ENCODE measurements at places on chromosomes 6 and 20.

DNA sequence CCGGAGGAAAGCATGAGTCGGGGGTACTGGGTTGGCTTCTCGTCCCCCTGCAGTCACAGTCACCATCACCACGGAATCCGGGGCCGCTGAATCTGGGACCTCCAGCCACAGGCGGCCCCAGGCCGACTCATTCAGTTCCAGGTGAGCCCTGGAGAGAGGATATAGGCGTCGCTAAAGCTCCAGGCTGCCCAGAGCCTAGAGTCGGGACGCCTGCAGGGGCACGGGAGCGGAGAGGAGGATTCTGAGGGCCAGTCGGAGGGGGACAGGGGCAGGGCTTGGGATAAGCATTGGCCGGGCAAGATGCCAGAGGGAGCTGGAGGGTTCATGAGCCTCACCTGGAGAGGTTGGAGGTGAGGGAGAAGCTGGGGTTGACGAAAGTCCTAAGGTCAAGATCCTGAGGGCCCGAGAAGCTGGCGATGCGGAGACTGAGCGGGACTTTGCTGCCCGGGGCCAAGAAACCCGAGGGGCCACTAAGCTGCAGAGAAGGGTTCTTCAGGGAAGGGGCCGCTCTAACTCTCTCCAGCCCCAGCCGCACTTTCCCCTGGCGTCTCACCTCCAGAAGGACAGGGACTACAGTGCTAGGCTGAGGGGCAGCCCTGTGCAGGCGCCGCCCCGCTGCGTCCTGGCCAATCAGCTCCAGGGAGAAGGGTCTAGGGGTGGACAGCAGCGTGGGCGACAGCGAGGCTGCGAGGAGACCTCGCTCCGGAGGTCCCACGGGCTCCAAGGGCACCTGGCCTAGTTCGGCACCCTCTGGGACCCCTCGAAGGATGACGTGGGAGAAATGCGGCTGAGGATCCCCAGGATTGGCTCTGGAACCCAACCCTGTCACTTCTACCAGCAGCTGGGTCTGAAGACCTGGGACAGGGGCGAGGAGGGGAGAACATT is 3.7 kb downstream of the SAPCD1 start:
- no peak for DNase-seq

DNA sequence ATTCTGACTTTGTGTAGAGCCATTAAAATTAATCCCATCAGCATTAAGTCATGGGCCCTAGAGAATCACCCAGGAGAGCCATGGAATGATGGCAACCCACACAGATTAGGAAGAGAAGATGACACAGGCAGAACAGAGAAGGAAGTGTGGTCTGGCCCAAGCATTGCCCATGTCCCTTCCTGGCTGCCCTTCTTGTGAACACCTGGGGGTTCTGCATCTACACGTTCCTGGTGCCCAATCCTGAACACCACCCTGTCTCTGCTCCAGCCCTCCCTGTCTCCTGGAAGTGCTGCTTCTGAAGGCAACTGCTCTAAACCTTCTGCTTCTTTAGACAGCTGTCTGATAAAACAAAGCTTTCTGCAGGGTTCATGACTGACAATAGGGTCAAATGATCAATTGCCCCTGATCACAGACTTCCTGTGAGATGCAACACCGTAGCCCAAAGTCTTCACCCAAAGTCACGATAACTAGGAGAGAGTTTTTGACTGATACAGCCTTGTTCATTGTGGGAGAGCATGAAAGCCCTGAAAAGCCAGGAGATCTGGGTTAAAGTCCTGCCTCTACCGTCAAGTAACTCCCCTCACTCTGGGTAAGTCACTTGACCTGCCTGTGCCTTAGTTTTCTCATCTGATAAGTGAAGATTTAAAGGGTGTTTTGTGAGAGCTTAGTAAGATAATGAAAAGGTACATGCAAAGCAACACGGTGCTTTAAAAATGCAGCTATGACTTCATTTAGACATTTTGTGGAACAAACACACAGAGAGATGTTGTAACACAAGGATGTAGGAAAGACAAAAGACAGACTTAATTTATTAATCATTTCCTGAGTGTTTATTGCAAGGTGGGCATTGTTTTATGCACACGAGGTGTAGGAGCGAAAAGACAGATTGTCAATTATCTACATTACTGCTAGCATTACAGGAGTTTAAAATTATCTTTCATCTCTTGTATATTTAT is 291.2 kb upstream of the STXBP5 start:
- DNase-seq = no peak

DNA sequence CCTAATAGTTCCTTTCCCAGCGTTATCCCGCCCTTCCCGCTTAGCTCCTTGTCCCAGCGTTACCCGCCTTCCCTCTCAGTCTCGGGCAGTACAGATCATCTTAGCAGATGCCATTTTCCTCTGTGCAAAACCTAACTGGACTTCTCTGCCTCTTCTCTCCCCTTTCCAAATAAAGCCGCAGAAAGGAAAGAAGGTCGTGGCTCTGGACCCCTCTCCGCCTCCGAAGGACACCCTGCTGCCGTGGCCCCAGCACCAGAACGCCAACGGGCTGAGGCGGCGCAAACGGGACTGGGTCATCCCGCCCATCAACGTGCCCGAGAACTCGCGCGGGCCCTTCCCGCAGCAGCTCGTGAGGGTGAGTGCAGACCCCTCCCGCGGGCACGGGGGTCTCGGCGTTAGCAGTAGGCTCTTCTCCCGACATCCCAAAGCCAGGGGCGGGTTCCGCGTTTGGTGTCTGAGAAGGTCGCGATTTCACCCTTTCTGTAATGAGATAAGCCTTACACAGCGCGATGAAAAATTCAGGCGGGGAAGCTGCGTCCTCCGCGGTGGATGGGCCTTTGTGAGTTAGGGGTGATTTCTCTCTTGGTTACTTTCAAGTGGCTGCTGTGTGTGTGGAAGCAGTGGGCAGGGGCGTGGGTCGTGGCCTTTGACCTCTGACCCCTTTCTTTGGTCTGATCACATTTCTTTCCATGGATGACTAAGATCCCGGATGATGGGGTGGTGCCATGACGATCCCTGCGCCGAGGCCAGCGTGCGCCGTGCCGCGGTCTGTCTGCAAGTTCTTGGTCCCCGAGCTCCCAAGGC is 292.7 kb downstream of the TAF4 start:
- DNase-seq = no peak

DNA sequence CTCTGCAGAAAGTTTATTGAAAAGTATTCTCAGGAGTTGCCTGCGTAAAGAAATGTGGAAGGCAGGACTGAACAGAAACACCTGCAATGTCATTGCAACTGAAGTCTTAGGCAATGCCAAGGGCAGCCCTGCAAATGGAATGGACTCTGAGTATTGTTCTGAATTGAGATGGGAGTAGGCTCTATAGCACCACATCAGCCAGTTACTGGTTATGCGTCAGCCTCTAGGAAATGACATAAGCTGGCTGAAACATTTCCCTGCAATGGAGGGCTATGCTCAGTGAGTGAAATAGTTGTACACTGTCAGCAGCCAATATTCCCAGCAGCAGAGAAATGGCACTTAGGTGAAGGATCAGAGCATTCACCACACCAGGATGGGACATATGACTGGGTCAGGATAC is 13.8 kb upstream of the GJE1 start:
- DNase-seq = no peak

- DNase-seq = no peak
Measured at GRCh38 chr6:133637874-133638273, 251.0 kb upstream of the TCF21 start.

- DNase-seq = no peak
Measured at GRCh38 chr6:167755461-167755860, 71.2 kb upstream of the AFDN start.

- DNase-seq = no peak
Measured at GRCh38 chr20:63005862-63006539, 763 bp downstream of the BHLHE23 start.

GRCh38 chr6:41449399-41450245 is 96.6 kb upstream of the FOXP4 start:
- no peak for DNase-seq

DNA sequence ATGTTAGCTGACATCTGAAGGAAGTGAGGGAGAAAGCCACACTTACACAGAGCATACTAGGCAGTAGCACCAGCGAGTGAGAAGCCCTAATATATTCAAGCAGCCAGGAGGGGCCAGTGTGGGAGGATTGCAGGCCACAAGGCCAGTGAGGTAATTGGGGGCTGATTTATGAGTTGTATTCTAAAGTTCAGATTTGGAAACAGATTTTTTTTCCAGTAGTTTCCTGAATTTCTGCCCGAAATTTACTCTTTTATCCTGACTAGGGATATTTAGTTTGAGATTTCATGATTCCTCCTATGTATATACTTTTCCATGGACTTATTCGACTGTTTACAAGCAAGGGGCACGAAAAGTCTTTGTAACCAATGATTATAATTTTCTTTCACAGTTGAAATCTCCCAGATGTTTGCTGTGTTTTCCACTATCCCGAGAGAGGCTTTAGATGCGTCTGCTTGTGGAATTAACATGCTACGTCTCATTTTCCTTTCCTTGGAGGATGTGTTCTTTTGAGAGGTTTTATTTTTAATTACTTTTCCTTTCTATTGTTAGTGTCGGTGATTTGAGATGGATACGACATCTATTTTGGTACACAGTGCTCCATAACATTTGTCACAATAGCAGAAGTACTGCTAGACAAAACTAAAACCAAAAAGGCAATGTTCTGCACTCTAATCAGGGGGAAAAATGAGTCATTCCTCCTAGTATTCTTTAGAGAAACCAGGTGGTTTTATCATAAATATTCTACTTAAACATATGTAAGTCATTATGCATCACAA is 356.3 kb upstream of the HSF2 start:
- no peak for DNase-seq

- no peak for DNase-seq
Measured at GRCh38 chr6:154432533-154433476, 76.2 kb upstream of the IPCEF1 start.

- DNase-seq = no peak
Measured at GRCh38 chr20:21315138-21315537, 12.0 kb downstream of the XRN2 start.

- no peak for DNase-seq
Measured at GRCh38 chr6:110509617-110510241, 33.3 kb upstream of the SLC22A16 start.

DNA sequence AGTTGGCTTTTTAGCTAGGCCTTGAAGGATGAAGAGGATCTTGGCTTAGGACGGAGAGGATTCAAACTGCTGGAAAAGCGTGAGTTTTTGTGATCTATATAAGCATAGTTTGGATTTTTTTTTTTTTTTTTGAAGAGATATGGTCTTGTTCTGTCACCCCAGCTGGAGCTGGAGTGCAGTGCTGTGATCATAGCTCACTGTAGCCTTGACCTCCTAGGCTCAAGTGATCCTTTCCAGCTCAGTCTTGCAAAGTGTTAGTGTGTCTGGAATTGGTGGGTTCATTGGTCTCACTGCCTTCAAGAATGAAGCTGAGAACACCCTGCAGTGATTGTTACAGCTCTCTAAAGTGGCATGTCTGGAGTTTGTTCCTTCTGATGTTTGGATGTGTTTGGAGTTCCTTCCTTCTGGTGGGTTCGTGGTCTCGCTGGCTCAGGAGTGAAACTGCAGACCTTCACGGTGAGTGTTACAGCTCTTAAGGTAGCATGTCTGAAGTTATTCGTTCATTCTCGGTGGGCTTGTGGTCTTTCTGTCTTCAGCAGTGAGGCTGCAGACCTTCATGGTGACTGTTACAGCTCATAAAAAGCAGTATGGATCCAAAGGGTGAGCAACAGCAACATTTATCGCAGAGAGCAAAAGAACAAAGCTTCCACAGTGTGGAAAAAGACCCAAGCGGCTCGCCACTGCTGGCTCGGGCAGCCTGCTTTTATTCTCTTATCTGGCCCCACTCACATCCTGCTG is 37.5 kb upstream of the NUP153 start:
- no peak for DNase-seq

DNA sequence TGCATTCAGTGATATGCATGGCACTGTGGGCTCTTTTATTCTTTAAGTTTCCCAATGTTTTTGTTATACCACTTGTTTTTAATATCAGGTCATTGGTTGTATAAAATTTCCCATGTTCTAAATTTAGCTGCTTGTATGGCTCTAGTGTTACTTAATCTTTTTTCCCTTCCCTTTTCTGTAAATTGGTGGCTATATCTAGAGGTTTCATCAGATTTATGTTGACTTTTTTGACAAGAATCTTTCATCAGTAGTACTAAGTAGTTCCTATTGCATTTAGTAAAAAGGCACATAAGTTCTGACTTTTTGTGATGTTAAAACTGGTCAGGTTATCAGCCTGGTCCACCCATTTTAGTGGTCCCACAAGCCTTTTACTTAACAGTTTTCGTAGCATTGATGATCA is 51.1 kb downstream of the MMS22L start:
- no peak for DNase-seq

DNA sequence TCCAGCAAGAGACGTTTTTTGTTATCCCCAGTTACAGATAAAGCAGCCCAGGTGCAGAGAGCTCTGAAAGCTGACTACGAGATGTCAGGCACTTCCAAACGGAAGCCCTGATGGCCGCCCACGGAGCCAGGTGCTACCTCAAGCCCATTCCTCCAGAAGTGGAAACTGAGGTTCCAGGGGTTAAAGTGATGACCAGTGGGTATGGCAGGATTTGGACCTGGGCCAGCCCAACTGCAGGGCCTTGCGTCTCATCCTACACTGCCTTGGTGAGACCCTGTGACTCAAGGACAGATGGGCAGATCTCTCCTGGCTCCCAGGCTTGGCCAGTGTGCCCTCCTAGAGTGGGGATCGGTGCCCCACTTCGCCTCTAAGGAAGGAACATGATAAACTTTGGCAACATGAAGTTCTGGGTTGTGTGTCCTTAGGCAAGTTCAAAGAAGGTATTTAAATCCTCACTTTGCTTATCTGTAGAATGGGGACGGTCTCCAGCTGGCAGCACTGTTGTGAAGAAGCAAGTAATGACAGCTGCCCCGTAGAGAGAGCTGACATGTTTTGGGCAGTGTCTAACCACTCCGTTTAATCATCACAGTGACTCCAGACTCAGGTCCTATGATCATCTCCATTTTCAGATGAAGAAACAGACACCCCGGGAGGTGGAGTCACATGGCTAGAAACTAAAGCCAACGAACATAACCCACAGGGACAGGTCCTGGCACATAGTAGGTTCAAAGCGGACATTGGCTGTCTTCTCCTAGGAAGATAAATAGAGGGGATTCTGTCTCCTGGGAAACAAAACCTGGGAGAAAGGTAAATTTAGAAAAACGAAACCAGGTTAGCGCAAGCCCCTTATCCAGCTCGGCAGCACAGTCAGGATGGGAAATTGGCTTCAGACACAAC is 34.4 kb upstream of the CDH22 start:
- no peak for DNase-seq

GRCh38 chr6:98627129-98627775 is 207.1 kb upstream of the POU3F2 start:
- DNase-seq = no peak

- no peak for DNase-seq
Measured at GRCh38 chr6:163437466-163437865, 22.9 kb downstream of the QKI start.

DNA sequence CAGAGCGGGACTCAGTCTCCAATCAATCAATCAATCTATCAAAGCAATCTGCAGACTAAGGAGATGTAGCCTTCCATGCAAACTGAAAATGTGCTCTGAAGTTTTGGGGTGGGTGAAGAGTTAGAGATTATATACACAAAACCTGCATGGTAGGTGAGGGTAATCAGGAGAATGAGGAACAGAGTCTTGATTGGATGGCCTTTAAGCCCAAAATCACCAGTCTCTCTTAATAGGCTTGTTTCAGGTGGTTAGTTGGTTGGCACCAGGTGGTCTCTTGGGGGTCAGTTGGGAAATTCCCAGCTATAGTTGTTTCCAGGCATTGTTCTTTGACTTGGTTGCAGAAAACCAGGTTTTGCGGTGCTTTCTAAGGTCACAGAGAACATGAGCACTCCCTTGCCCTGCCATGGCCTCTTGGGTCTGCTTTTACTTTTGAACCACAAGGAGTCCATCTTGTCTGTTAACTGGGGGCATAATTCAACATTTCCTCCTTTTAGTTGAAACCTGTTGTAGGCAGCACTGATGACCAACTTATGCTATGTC is 33.3 kb upstream of the EIF2S2 start:
- no peak for DNase-seq

All from activated gamma-delta T cell (primary cell).